ENCODE measurements at places on chromosomes 2 and 18.
A peak's percentile ranks its signal among the peaks of the same experiment; 100 is the strongest.

GRCh38 chr2:80591233-80591632 lies 286.7 kb upstream of the LRRTM1 start:
- DNase-seq: no peak

GRCh38 chr18:49749563-49749962 lies 63.8 kb downstream of the ACAA2 start:
- no peak for DNase-seq

GRCh38 chr2:48114256-48114655 lies 208.0 kb upstream of the FBXO11 start:
- no peak for DNase-seq

DNA sequence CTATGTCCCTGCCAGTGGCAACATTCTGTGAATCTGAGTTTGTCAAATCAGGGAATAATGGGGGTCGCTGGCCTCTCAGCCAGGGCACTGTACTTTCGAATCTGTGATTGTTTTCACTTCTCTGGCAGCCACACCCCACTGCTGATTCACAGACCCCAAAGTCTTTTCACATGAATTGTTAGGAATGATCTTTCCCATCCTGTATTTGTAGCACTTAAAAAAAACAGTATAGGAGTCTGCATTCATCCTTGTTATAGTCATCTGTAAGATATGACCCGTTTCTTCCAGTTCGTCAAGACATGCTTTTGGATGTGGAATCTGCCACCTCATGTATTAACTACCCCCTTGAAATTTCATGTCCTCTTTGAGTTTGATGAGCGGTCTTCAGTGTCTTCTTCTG lies 928 bp downstream of the NAGK start:
- DNase-seq: no peak

DNA sequence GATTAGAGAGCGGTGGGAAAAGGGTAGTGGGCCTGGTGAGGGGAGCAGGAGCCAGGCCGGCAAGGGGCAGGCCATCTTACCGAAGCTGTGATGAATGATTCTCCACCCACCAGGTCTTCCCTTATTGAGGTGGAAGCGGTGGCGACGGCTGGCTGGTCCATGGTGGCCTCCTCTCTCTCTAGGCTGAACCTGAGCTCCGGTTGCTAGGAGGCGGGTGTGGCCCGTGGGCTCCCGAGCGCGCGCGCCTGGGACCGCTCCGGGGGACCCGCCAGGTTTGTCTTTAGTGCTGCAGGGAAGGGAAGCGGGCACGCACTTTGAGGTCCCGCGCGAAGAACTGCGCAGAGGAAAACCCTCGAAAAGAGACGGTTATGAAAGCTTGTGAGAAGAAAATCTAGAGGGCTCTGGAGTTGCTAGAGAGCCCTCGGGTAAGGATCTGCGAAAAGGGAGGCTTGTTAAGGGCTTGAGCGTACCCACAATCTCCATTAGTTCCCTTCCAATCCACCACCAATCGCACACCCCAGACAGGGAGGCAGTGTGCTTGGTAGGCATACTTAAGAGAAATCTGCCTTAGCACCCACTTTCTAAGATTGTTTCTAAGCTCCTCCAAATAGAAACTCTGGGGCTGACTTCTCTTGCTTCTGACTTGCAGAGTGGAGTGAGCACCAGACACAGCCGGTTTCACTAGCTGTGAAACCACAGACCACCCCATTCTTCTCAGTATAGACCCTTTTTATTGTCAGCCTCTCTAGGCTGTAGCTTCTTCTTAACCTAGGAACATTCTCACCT lies at the start of gene STPG4:
Gene STPG4 (minus strand): TSS at position 218 of the 786 bp plus-strand sequence. CDS start 57 bp downstream, at position 161.
- DNase-seq: no peak

- no peak for DNase-seq
Measured at GRCh38 chr18:76765649-76766048, 56.7 kb upstream of the ZNF236 start.

- DNase-seq: no peak
Measured at GRCh38 chr2:216880509-216881184, 20.8 kb upstream of the TNP1 start.

DNA sequence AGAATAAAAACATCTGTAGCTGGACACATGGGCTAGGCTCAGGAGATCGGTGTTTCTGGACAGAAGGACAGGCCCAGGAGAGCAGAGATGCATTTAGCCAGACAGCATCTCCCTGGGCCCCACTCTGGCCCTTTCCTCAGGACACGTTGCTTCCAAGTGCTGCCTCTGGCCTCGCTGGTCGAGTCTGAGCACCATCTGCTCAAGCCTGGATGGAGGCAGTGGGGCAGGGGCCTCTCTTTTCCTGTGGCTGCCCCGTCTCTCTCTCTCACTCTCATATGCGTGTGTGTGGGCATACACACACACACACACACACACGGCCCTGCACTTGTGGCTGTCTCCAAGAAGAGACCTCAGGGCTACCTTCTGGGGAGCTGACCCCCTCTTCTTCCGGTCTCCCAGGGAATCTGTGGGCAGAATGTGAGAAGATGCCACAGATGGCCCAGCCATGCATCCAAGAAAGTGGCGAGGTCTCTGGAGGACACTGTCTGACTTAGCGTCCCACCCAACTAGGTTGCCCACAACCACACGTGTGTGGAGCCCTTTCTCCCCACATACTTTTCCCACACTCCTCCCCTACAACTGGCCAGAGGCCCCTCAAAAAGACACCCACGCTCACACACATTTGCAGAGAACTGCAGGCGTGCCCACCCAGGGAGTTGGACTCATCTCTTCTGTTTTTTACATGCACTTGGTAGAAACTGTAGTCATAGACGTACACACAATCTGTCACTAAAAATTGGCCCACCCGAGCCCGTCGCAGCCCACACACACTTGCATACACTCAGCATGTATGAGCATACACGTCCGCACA lies 19.9 kb downstream of the CELF4 start:
- no peak for DNase-seq

GRCh38 chr2:104847586-104848160 lies 6.2 kb upstream of the POU3F3 start:
- DNase-seq: no peak

DNA sequence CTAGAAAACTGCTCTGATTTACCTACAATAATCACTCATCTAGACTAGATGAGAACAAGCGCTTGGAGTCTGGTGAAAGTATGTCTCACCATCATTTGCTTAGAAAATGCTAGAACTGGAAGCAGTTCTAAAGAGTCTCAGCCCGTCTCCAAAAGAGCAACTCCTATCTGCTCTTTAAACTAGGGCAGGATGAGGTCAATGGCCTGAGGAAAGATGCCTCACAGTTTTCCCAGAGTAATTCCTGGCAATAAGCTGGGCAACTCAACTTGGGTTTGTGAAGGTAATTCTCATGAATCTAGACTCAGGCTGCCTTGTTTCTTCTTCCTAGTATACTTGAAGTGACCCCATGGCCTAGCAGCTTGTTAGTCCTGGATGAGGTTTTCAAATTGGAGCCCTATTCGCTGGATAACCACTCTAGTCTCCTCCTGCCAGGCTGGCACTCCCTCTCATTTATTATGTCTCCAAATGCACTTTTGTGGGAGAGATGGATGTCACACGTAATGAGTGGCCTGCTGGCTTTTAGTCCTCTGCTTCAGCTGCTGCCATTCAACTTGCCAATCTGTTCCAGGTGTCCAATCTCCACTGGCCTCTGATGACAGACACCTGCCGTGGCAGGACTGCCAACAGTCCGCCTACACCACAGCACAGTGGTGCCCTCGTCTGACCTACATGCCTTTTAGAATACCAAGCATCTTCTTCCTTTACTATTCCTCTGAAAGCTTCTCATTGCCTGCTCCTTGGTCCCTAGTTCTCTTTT lies 80.9 kb downstream of the CABYR start:
- no peak for DNase-seq

- no peak for DNase-seq
Measured at GRCh38 chr2:237919593-237919992, 47.2 kb upstream of the UBE2F start.

DNA sequence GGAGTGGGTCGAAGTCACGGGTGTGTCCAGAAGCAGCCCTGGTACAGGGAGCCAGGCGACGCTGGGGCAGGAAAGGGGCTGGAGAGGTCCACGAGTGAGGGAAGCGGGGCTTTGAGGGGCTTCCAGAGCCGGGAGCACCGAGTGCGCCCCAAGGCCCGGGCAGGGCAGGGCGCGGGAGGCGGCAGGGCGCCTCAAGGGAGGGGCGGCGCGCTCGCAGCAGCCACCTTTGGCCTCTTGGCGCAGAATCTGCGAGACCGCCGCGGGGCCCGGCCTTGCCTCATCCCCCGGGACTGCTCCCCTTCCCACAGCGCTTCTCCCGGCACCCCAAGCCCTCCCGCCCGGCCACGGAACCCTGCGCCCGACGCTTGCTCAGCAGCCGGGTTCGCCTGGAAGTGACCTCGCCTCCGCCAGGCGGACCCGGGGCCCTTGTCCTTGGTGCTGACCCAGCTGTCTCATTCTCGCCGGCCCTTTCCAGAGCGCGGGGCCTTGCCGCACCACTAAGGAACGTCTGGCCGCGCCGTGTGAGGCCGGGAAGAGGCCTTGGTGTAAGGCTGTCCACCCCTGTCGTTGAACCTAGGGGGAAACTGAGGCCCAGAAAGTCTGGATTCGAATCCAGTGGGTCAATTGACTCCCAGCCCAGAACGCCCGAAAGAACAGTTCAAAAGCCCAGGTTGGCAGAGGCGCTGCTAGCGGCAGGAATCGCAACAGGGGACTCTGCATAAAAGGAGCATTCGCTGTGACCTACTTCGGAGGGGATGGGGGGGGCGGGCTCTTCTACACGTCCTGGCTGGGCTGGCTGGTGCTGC lies 584 bp upstream of the DNER start:
- peak; percentile 6 for DNase-seq

DNA sequence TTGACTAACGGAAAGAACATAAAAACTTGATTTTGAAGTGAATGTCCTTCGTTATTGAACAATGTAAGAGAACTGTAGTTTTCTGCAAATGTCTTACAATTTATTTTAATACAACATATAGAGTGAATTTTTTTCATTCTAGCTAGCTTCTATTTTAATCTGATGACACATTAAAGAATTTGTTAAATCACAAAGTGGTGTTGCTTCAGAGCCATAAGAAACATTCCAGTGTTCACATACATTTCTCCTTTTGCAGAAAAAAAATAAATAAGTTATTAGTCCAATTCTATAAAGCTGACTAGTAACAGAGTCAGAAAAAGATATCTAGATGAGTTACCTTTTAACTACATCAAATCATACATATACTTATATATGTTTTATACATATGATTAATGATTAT lies 914.3 kb upstream of the SLC39A10 start:
- no peak for DNase-seq

DNA sequence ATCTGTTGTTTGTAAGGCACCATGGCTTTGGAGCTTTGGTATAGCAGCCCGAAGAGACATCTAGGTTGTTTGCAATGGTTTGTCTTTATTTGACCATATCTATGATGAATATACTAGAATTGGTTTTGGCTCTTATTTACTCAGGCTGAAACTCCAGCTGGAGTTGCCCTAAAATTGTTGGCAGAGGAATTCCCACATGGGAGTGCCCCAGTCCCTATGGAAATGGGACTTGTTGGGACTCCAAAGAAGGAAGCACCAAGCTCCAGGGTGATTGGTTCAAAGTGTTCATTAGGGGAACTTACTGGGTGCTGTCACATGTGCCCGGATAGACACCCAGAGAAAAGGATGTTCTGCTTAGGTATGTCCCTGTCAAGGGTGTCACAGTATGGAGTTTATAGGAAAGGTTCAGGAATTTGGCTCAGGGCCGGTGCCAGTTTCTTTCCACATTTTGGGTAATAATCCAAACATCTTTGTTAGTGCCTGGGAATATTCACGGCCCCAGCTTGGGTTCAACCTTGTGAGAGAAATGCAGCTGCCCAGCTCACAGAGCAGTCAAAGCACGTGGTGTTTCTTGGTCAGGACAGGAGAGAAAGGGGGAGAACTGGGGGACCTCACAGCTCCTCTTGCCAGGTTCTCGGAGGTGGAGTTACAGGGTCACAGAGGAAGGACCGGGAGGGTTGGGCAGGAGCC lies 123.5 kb upstream of the ZSWIM2 start:
- no peak for DNase-seq

All from T-helper 2 cell (primary cell).